ENCODE measurements at places on chromosomes 1 and 21.

GRCh38 chr1:210597555-210598134, 268.9 kb downstream of the HHAT start:
- DNase-seq = no peak

DNA sequence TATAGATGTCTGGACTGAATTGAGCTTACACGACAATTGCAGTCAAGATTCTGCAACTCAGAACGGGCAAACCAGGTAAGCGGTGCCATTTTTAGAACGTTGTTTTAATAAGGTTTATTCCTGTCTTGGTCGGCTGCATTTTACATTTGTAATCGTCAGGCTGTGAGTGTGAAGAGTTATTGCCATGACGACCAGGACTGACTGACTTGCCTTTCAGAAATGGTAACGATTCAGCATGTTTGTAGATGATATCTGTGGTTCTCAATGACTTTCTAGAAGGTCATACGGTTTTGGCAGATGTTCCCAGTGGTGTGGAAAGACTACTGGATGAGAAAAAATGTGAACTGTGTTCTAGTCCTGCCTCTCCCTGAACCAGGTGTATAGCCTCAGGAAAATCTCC, 271.3 kb upstream of the B3GALT2 start:
- no peak for DNase-seq

DNA sequence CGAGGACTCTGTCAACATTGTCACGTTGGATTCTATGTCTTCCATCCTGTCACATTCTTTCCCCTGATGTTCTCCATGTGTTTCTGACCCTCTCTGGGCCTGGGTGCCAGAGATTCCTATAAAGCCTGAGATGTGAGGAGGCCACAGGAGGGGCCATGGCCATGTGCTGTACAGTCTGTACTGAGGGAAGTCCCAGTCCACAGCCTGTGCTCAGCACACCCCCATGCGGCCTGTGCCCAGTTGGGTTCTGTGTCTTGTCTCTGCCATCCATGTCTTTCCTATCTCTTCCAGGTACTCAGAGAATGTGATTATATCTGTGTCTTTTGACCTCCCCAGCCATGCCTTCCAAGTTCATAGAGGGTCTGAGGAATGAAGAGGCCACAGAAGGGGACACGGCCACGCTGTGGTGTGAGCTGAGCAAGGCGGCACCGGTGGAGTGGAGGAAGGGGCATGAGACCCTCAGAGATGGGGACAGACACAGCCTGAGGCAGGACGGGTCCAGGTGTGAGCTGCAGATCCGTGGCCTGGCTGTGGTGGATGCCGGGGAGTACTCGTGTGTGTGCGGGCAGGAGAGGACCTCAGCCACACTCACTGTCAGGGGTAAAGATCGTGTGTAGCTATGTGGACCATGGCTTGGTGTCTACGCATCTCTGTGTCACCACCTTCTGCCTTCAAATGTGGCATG, 86.1 kb downstream of the OBSCN start:
- no peak for DNase-seq

DNA sequence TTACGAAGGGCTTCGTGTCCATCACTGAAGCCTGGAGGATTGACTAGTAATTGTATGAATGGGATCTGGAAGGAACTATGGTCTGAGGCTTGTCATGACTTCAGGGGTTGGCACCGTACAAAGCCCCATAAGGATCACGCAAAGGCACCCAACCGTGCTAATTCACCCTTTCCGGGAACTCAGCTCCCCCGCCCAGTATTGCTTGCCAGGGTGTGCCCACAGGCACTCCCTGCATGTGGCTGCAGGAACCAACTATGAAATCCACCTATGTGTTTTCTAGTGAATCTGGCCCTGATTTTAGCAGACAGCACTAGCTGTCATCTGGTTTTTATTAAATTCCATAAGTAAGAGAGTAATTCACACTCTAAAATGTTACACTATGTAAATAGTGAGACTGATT, 139.2 kb downstream of the TM2D1 start:
- DNase-seq = no peak

DNA sequence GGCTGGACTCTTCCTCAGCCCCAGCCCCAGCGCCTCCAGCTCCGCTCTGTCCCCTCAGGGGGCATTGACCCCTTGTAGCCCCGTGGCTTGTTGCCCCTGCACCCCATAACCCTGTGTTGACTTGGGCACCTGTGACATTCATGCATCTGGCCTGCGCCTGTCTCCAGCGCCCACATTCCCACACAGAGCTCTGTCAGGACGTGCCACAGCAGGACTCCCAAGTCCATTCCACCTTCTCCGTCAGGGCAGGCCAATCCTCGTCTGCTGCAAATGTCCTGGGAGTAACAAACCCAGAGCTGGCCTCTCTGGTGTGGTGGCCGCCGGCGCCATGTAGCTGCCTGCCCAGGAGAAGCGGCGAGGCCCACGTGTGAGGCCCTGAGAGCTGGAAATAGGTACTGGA, 60.6 kb downstream of the AGPAT3 start:
- no peak for DNase-seq

DNA sequence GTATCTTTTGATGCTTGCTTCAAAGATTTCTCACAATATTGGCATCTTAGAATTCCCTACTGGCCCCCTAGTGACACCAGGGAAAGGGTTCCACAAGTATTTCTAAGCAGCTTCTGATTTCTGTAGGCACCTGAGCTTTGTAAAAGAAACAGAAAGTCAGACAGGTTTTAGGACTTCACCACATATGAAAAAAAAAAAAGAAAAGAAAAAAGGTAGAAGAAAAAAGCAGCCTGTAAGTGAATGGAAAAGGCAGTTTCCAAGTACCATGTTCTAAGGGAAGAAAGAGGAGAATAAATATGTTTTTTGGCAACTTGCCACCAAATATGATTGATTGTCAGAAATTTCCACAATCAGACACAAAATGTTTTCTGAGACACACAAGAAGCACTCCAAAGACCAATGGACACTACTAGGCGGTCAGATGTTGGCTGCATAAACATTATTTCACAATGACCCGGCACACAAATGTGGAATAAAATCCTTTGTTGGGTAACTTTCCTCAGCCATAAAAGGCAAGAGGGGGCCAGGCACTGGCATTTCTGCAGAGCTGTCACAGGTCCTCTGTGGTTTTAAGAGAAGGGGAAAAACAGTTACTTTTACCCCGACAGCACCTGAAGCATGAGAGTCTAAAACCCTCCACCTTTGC, 12.7 kb upstream of the CPLANE2 start:
- DNase-seq = no peak

DNA sequence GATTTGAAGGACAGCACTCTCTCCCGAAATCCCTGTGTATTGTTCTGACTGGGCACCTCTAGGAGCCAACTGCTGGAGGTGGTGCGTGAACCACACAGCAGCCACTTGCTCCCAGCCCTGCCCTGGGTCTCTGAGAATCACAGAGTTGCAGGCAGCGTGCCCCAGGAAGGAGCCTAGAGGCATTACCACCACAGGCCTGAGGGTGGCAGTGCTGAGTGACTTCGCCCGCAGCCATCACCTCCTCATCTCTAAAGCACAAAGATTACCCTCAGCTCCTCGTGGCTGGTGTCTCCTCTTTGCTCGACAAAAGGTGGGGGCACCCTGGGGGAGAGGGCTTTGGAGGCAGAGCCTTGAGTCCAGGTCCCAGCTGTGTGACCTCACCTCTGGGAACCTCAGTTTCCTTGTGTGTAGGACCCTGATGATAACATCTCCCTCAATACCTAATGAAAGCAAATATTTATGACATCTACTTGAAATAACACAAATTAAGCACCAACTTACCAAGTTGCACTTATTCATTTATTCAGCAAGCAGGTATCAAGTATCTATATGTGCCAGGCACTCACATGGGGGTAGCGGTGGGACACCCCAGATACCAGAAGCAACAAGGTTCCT, 86.3 kb downstream of the VWA5B1 start:
- DNase-seq = peak; percentile 23

DNA sequence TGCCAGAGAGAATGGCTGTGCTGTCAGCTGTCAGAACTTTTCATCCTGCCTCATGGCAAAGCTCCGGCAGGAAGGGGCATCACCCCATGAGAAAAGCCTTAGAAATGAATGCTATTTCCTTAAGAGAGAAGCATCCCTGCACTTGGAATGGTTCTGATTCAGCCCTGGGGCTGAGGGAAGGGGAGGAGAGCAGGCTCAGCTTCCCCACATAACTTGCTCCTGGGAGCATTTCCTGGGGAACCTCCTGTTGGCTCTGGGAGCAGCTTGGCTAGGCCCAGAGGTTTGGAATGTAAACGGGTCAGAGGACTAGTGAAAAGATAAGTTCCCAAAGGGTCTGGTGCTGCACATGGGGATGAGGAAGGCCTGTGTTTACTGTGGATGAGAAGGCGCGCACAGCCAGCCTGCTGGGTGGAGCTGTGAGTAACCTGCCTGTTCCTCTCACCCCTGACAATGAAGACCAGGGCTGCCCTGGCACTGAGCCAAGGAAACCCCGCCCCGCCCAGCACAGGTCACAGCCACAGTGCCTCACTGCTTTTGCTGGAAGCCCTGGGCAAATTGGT, 5.0 kb downstream of the PRELP start:
- DNase-seq = no peak

- DNase-seq = no peak
Observed at GRCh38 chr1:119981496-119981895, 85.2 kb upstream of the ADAM30 start.

GRCh38 chr1:59026472-59026948, 242.7 kb upstream of the JUN start:
- no peak for DNase-seq

- no peak for DNase-seq
Observed at GRCh38 chr1:150194381-150195031, 41.4 kb downstream of the ANP32E start.

DNA sequence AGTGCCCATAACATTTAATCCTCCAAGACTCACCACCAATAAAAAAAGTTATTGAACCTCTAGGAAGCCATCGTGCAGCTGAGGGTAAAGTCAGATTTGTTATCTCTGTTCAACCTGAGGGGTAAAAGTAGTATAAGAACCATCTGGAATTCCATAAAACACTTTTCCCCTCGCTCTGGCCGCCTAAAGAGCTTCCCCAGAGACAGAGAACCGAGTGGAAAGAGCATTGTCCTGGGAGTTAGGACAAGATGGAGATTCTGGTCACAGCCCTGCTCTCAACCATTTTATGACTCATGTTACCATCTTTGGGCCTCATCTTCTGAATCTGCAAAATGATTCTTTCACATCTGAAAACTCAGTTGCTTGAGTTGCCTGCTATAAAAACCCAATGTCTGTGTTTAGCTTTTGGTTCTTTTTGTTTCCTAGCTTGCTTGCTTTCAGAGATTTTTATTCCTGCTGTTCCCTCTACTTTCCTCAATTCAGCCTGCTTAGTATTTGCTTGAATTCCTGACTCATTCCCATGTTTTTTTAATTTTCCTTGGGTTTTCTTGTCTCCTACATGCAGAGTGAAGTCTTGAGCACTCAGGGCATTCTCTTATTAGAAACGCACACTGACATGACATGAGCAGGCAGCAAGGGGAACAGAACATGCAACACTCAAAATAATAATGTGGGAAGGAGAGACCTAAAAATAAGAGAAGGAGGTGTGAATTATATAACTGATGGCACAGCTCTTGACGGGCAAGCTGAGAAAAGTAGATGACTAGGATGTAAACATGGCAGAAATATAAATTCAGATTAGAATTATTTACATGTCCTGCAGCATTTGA, 1.7 kb downstream of the EPHX4 start:
- DNase-seq = peak; percentile 70

DNA sequence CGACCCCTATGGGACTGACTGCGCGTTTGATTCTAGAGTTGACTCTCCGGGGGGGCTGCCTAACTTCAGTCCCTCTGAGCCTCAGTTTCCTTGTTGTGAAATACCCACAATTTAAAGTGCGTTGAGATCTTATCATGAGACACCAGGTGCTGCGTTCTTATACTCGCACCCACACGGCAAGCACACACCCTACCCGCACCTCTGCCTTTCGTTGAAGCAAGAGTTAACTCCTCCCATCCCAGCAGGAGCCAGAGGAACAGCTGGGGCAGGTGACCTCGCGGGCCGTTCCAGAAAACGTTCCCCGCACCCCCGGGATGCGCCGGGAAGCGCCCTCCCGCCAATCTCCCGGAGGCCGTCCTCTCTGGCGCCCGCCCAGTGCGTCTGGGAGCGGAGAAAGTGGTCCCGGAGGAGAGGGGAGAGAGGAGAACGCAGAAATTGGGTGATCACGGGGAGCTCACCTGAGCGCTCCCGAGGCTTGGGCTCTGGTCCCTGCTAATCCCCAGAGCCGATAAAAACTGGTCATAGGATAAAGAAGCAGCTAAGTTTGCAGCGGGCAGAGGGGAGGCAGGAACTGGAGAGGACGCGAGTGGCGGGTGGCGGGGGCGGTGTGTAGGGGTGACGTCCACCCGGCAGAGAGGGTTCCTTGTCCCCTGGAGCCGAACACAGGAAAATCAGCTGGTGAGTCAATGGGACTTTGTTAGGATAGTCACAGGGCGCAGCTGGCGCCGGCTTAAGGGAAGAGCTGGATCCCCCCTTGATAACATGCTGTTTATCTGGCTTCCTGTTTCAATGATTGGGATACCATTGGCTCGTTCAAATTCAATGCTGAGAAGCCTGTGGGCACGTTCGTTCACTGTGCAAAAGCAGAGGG, 869 bp downstream of the NAV1 start:
- peak; percentile 90 for DNase-seq

GRCh38 chr1:80629304-80629837, 1171.4 kb upstream of the ADGRL2 start:
- no peak for DNase-seq

DNA sequence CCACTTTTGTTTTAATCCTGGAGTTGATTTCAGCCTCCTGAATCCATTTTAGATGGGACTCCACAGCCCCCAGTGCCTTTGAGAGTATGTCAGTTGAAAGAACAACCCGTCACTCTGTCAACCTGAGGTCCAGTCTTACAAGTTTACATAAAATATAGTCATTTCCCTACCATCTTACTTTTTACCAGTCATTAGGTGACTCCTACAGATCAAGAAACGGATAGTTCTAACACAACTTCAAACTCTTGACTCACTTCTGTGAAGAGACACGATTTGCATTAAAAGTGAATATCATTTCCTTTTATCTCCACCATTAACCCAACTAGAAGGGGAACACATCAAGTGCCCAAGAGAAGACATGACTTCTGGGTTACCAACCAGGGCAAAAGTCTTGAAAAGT, 147.1 kb downstream of the NTPCR start:
- no peak for DNase-seq

DNA sequence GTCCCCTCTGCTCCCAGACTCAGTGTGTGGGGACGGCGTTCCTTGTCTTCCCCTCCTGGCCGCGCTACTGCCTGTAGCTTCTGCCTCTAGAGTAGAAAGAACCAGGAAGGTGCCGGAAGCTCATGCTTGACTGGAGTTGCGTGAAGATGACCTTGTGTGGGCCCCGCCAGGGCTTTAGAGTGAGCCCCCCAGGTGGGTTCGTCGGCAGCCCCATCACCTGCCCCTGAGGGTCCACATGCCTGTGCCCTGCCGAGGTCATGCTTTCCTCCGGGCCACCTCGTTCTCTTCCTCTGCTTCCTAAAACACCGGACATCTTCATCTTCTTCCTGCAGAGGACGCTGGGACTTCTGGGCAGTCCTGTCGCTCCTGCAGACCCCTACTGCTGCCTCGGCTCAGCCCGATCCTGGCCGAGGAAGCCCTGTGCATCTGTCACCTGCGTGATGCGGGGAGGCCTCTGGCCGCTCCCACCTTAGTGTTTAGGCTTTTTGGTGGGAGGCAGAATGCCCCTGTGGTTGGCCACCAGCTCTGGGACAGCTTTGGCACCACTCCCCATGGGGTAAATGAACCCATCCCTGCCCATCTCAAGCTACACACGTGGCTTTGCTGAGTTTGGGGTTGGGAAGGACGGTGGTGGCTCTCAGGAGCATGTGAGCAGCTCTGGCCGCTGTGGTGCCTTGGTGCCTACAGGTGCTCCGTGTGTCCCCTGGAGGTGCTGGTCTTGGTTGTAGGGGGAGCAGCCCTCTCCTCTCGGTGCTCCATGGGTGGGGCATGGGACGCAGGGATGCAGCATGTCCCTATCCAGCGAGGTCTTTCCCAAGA, 12.3 kb downstream of the OBSCN start:
- DNase-seq = no peak

Data from putamen (tissue), 1 donor.